HS-27A (cell line): ENCODE measurements at places on chromosomes 5 and 9.

DNA sequence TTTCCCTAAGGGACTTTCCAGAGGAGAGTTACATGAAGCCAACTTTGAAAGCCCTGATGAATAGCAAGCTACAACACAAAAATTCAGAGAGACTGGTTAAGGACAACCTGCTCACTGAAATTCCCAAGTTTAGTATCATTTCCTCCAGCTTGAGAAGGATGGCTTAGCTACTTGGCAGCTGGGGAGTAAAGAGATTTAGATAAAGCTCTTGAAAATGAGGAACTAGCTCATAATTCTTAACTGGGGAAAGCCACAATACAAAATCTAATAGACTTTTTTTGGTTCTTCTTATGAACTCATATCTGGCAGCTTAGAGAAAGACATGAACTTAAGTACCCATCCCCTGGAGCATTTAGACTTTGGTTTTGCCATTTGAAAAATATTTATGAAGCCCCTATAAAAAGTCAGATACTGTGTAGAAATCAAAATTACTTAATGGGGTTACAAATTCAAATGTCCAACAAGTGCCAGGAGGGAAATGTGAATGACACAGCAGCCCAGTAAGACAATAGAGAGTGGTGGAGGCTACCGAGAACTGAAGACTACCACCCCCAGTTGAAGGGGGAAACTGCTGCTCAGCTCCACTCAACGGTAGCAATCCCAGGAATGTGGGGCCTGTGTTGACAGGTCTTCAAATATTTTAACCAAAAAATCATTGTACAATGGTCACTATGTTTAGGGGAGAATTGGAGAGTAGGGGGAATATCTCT, 79.4 kb upstream of the ADRB2 start:
- no peak for DNase-seq

DNA sequence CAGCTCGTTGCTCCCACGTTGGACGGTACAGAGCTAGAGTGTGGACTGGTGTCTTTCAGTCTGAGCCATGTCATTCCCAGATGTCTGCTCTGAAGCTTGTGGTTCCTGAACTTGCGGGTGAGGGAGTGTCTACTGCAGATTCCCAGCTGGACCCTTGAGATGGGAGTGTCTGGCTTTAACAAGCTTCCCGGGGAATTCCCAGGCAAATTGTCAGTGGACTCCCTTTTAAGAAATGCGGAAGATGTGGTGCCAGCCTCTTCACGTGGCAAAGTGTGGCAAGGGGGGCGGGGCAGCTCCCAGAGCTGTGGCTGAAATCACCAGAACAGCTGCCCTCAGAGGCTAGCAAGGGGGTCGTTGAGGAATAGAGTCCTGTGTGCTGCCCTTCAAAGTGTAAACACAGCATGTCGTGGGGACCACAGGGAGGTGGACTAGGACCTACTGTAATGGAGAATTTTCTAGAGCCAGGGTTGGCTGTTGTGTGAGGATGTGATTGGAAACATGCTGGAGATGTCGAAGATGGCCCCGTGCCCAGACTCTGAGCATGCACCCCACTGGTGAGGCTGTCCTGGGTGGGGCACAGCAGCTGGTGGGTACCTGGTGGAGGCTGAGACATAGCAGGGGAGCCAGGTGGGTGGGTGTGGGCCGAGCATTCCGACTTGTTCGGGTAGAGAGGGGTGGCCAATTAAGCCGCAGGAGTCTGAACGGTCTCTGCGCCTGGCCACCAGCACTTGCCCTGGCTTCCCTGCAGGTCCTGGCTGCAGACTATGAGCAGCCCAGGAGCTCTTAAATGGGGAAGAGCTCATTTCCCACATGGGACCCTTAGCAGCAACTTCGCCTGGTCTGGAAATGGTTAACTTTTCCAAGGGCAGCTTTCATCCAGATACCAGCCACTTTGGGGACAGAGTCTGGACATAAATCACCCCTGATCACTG, 37.4 kb downstream of the PRRX2 start:
- peak; percentile 23 for DNase-seq

DNA sequence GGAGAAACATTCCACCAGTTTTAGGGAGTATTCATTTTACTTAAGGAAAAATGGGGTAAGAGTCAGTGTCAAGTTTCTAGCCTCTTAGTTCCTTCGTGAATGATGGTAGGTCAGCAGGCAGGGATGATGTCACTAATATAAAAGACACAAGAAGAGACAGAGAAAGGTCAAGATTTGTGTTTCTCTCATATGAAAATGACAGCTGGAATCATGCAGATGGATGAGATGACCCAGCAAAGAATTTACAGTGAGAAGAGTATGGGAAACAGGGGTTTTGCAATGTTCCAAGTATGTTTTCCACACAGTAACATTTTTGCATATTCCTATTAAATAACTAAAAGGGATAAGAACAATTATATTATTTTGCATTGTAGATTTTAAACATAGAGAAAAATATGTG, 749.6 kb upstream of the DMAC1 start:
- no peak for DNase-seq

DNA sequence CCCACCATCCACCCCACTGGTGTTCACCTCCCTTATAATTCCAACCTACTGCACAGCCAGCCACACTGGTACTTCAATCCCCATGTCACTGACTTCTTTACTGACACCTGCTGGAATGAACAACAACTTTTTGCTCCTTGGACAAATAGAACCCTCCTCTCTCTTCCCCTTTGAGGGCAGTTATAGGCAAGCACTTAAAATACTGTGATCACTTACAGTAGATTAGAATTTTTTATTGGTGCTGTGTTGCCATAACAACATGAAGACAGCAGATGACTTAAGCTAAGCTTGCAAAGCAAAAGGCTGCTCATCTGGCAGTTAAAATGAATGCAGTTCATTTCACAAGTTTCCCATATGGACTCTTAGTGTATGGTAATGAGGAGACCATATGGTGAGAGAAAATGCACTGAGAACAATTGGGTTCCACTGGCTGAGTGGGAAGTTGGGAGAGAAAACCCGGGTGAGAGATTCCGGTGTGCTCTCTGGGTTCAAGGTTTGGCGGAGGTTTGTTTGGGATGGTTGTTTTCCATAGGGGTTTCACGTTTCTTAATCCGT, 374.3 kb downstream of the EBF1 start:
- no peak for DNase-seq

- no peak for DNase-seq
Observed at GRCh38 chr5:181167814-181168488, 20.6 kb downstream of the OR2V2 start.

DNA sequence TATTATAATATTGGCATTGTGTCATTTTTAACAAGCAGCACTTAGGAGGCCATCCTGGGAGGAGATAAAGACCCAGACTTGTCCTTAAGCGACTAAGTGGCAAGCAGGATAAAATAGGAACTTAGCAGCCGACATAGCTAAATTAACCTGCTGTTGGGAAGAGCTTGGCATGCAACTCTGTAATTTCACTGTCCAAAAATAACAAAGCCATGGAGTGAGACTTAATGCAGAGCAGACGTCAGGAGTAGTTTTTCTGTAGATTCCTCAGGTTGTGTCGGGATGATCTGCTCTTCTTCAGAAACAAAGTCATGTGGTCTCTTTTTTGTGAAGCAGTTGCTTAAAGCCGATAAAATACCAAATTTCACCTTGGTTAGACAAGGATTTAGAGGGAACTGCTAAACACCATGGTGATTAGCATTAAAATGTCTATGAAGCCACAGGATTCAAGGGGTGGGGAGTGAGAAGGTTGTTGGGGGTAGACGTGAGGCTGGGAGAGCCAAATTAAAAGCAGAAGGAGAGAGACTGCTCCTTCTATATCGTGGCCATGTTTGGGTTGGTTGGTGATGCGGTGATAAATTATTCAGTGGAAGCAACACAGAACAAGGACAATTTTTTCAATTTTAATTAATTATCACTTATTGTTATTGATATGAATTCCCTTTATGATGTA, 303.0 kb downstream of the CSNK1G3 start:
- DNase-seq, result no peak

DNA sequence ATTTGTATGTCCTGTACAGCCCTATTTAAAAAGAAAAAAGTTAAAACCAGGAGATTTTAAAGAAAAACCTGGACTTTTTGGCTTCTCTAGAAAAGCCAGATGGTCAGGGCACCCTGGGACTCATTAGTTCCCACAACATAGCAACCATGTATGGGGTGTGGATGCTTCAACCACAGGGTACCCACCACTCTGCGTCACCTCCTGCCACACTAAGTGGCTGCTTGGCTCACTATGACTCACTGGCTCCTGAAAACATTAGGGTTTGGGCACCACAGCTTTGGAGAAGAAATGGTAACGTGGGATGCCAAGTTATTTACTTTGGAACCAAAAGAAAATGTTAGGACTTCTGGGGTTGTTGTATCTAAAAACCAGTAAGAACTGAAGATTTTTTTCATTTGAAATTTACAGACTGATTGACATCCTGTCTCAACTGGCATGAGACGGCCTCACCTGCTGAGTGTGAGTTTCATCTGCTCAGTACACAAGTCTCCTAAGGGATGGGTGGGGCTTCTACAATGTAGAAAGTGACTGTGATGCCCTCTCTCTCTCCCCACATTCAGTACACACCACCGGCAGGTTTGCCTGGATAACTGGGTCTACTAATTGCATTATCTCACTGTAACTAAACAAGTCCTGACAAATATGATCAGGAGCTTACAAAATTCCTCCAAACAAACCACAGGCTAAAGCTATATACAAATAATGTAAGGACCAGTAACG, 103.9 kb downstream of the ESM1 start:
- no peak for DNase-seq

DNA sequence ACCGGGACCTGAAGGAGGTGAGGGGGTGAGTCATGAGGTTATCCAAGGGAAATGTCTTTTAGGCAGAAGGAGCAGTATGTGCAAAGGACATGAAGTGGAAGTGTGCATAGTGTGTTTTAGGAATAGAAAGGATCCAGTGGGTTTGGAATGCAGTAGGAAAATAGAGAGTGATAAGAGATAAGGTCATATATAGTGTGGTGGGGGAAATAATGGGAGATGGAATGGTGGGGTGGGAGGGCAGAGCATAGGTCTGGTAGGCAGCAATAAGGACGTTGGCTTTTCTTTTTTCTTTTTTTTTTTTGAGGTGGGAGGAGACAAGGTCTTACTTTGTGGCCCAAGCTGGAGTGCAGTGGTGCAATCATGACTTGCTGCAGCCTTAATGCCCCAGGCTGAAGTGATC, 17.8 kb downstream of the SNX24 start:
- no peak for DNase-seq

DNA sequence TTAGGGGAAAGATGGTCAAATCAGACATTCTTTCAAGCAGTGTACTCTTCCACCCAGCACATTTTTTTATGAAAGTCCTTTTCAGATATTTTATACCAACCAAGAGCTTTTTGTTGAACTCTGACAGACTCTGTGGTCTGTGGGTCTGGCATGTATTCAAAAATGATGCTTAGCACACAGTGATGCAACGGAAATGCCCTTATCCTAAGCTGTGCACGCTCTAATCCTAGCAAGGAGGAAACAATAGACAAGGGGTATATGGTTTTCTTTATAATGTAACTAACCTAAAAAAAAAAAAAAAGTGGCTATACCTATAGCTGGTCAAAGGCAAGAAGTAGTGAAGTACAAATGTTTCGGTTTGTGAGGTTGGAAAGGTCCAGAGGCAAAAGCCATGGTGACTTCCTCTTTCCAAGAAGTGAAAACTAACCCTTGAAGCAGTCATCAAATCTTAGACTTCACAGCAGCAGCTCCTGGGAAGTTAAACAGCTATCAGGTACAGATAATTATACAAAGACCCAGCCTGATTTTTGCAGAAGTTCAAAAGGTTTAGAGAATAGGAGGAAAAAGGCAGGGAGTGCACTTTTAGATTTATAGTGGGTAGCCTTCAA, 82.5 kb downstream of the SEMA6A start:
- DNase-seq, result peak; percentile 11

DNA sequence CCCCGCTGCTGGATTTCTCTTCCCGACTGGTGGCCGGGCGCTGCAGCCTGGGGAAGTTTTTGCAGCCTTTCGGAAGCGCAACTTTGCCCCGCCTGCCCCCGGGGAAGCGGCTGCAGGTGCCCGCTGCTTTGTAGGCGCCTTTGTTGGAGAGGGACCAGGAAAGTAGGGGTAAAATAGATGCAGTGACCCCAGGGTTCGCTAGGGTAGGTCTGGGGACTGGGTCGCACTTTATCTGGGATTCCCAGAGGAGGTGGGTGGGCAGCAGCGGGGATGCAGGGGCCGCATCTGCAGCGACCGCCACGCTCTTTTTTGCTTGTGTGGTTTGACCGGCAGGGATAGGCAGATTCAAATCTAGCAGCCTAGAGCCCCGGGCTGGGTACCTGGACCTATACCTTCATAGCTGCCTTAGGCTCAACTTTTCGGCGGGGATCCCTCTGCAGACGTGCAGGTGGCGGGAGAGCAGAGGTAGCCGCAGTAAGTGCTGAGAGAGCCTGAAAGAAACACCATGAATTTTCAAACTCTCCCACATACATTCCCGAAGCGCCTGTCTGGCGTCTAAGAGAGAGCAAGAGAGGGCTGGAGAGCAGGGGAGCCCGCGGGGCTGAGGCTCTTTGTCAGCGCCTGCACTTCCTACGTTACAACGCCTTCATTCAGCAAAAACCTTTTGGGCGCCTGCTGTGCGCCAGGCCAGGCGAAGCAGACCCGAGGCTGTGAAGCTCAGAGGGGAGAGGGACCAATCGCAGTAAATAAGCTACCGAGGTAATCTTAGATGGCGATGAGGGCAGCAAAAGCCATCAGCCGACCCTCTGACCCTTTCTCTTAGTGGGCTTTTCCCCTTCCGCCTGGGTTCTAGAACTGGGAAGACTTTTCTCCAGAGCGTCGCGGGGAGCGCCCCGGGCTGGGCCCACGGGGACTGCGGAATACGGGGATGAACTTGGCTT, 642 bp downstream of the SV2C start:
- DNase-seq, result no peak

DNA sequence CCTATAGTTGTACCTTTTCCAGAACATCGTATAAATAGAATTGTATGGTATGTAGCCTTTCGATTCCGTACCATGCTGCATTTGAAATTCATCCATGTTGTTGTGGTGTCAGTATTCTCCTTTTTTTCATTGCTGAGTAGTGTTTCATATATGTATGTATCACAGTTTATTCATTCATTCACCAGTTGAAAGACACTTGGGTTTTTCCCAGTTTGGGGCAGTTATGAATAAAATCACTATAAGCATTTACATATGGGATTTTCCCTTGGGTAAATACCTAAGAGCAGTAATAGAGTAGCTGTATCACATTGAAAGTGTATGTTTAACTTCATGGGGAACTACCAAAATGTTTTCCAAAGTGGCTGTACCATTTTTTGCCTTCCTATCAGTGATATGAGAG, 16.1 kb upstream of the FKTN start:
- DNase-seq, result no peak

- DNase-seq, result no peak
Observed at GRCh38 chr5:112663146-112663545, 74.5 kb upstream of the APC start.

GRCh38 chr5:109865637-109866036, 175.9 kb downstream of the MAN2A1 start:
- DNase-seq, result peak; percentile 40

DNA sequence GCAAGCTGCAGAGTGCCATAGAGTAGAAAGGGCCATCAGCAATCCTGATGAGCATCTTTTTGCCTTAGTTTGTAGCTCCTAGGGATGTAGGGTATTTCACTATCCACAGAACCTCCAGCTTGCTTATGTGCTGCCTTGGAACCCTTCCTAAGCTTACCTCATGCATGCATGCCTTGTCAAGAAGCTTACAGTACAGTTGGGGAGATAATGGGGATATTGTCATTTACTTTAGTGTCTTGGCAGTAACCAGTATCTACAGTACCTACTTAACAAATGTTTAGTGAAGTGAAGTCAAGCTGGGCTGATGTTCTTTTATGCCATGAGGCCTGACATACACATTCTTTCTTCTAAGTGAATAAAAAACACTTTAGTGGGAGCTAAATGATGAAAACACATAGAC, 164.6 kb upstream of the PPP1R2B start:
- no peak for DNase-seq

GRCh38 chr5:122515709-122516431, 203.8 kb downstream of the SNCAIP start:
- DNase-seq, result peak; percentile 19
